Activated CD4-positive, alpha-beta T cell treated with anti-CD3 and anti-CD28 coated beads, Interleukin-2, amount 10 ng/mL, durations not matched to agents 24 days and 14 days (primary cell): ENCODE measurements at places on chromosomes 1 and 21. TPM values are rescaled to one million over a fixed set of nuclear protein-coding genes. Genes with fewer than 3 reads are reported as not detected.

DNA sequence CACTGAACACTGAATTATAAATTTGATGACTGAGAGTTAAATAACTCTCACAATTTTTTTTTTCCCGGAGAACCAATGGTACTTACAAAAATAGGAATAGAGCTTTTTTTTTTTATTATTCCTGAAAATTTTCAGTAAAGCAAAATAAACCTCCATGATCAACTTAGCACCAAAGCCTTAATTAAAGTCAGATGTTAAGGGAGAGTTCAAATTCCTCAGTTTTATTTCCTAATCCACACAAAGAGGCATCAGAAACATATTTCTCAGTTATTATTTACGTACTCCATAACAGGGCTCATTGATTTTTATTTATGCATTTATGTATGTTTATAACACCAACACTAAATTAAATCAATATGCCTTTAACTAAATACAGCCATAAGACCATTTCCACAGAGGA, 55.5 kb downstream of the PLPPR5 start:
- no peak overlapping the region for H3K4me3 ChIP-seq
- no peaks in the 10 kb centered on the region for H3K27me3 ChIP-seq
- no peaks in the 10 kb centered on the region for H3K4me1 ChIP-seq
- no peak overlapping the region for H3K27ac ChIP-seq
- no peaks in the 10 kb centered on the region for H3K36me3 ChIP-seq
- DNase-seq, result no peak

GRCh38 chr1:178091986-178092745, 1.7 kb upstream of the RASAL2 start:
- peaks cover 7% of the 10 kb centered on the region for H3K4me1 ChIP-seq
- H3K27ac ChIP-seq, result no peak overlapping the region
- peaks cover 31% of the 10 kb centered on the region for H3K27me3 ChIP-seq
- DNase-seq, result no peak

AMIGO1 gene
- 1.1 TPM in 2 replicates for total RNA-seq

DNA sequence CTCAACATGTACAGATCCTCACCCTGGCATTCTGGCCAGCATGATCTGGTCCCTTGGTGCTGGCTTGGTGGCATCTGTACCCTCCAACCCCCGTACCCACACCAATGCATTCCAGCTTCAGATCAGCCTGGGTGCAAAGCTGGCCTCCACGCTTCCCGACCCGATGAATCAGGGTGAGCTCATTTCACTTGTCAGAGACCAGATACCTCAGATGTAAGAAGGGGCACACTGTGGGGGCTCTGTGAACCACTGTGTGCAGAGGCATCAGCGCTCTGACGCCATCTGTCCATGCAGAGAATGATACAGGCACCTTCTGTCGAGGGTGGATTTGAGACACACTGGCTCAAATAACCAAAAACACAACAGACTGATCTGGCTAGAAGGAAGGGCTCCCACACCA, 76.6 kb downstream of the DMRTB1 start:
- no peaks in the 10 kb centered on the region for H3K4me1 ChIP-seq
- H3K27ac ChIP-seq, result no peak overlapping the region
- H3K36me3 ChIP-seq, result no peaks in the 10 kb centered on the region
- peaks cover 2% of the 10 kb centered on the region for H3K27me3 ChIP-seq

GRCh38 chr1:54266195-54266594, 66.2 kb downstream of the MRPL37 start:
- H3K27ac ChIP-seq, result no peak overlapping the region
- peaks cover 25% of the 10 kb centered on the region for H3K4me1 ChIP-seq
- no peak overlapping the region for H3K4me3 ChIP-seq
- H3K27me3 ChIP-seq, result no peaks in the 10 kb centered on the region

GRCh38 chr1:48955774-48956173, 179.1 kb upstream of the BEND5 start:
- no peaks in the 10 kb centered on the region for H3K4me1 ChIP-seq
- no peak overlapping the region for H3K4me3 ChIP-seq
- H3K36me3 ChIP-seq, result no peaks in the 10 kb centered on the region
- H3K27me3 ChIP-seq, result no peaks in the 10 kb centered on the region
- no peak for DNase-seq

SPRR1A gene
- not detected in 2 replicates for total RNA-seq

GRCh38 chr1:183296782-183297181, 110.7 kb downstream of the LAMC2 start:
- no peak overlapping the region for H3K27ac ChIP-seq
- DNase-seq, result no peak
- H3K4me1 ChIP-seq, result no peaks in the 10 kb centered on the region
- no peaks in the 10 kb centered on the region for H3K36me3 ChIP-seq
- peaks cover 14% of the 10 kb centered on the region for H3K27me3 ChIP-seq

KRTAP7-1 gene
- not detected in 2 replicates for total RNA-seq

- DNase-seq, result no peak
- H3K4me3 ChIP-seq, result no peak overlapping the region
- H3K27ac ChIP-seq, result no peak overlapping the region
- H3K4me1 ChIP-seq, result no peaks in the 10 kb centered on the region
- H3K27me3 ChIP-seq, result no peaks in the 10 kb centered on the region
- H3K36me3 ChIP-seq, result no peaks in the 10 kb centered on the region
These were observed 17.5 kb downstream of the PDE9A start for GRCh38 chr21:42670884-42671283.

NR1I3 gene
- total RNA-seq, result not detected in 2 replicates

DNA sequence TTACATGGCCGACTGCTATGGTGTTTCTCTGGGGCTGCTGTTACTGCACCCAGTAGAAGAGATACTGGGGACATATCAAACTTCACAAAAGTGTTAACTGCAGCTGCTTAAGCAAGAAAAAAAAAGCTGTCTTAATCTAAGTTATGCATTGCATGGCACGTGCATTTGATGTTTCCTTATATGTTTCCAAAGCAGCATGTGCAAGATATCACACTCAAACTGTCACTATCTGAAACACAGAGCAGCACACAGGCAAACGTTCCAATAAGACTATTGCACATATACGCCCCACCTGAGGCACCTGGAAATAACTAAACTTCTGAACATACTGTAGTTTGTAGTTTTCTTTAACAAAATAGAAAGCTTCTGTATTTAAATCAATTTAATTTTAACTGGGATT, 671.4 kb upstream of the ADGRL2 start:
- H3K27me3 ChIP-seq, result no peaks in the 10 kb centered on the region
- H3K36me3 ChIP-seq, result no peaks in the 10 kb centered on the region
- no peak overlapping the region for H3K27ac ChIP-seq
- no peak for DNase-seq
- no peak overlapping the region for H3K4me3 ChIP-seq

- H3K4me3 ChIP-seq, result no peak overlapping the region
- no peak overlapping the region for H3K27ac ChIP-seq
- no peaks in the 10 kb centered on the region for H3K27me3 ChIP-seq
- H3K4me1 ChIP-seq, result no peaks in the 10 kb centered on the region
These were observed 76.4 kb upstream of the SCYL3 start for GRCh38 chr1:169970114-169970513.

- peak; percentile 76 for DNase-seq
- H3K36me3 ChIP-seq, result peaks cover 52% of the 10 kb centered on the region
- H3K27me3 ChIP-seq, result no peaks in the 10 kb centered on the region
- peak overlapping the region; percentile 89 for H3K27ac ChIP-seq
- peak overlapping the region; percentile 50 for H3K4me3 ChIP-seq
These were observed 6.4 kb downstream of the IL12RB2 start for GRCh38 chr1:67313934-67314671.

- H3K27me3 ChIP-seq, result peaks cover 31% of the 10 kb centered on the region
- H3K27ac ChIP-seq, result no peak overlapping the region
- peaks cover 7% of the 10 kb centered on the region for H3K4me1 ChIP-seq
- no peaks in the 10 kb centered on the region for H3K36me3 ChIP-seq
- H3K4me3 ChIP-seq, result peak overlapping the region; percentile 76
- no peak for DNase-seq
These were observed 734 bp downstream of the CDK18 start for GRCh38 chr1:205505076-205505729.

- no peak for DNase-seq
- H3K36me3 ChIP-seq, result no peaks in the 10 kb centered on the region
- H3K4me3 ChIP-seq, result no peak overlapping the region
- H3K27ac ChIP-seq, result no peak overlapping the region
- peaks cover 2% of the 10 kb centered on the region for H3K27me3 ChIP-seq
These were observed 232.2 kb upstream of the PKN2 start for GRCh38 chr1:88451856-88452255.

DNA sequence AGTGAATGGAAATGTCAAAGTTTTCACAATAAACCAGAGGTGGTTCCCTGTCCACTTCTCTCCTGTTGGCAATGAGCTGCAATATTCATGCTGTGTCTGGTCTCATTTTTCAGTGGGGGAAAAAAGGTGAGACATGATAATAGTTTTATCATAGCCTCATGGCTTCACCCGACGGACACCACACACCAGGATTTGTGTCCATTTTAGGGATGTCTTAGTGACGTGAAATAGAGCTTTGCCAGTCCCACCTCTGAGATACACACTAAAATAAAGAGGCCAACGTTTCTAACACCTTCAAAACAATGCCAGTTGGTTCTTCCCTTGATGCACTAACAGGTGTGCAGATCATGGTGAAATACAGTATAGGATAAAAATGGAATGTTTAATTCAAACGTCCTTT, 91.5 kb upstream of the TLR5 start:
- no peak for DNase-seq
- H3K27me3 ChIP-seq, result peaks cover 3% of the 10 kb centered on the region
- H3K4me1 ChIP-seq, result peaks cover 13% of the 10 kb centered on the region
- no peak overlapping the region for H3K4me3 ChIP-seq
- no peak overlapping the region for H3K27ac ChIP-seq

DNA sequence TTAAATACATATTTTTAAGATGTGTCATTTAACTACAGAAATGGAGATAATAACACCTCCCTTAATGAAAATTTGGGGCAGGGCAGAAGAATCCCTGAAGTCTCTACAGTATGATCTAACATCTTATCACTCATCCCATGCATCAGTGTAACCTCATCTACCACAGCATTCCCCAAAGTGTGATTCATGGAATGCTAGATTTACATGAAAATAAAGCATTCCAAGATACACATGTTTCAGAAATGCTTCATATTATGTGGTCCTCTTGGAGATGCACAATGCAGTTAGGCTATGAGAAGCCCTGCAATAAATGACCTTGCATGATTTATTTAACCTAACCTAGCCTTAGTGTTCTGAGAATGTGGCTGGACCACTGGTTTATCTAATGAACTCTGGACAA, 166.9 kb upstream of the SYT6 start:
- H3K4me3 ChIP-seq, result no peak overlapping the region
- no peak for DNase-seq

- no peak overlapping the region for H3K27ac ChIP-seq
- DNase-seq, result no peak
- no peak overlapping the region for H3K4me3 ChIP-seq
These were observed 34.4 kb downstream of the CLCA4 start for GRCh38 chr1:86581231-86581630.

TTLL10 gene
- total RNA-seq, result not detected in 2 replicates

LCE2C gene
- total RNA-seq, result not detected in 2 replicates

GRCh38 chr21:44697811-44698734, 1.1 kb downstream of the KRTAP10-12 start:
- DNase-seq, result no peak
- H3K27ac ChIP-seq, result no peak overlapping the region
- H3K36me3 ChIP-seq, result no peaks in the 10 kb centered on the region
- no peaks in the 10 kb centered on the region for H3K4me1 ChIP-seq

ANKRD45 gene
- total RNA-seq, result not detected in 2 replicates

DNA sequence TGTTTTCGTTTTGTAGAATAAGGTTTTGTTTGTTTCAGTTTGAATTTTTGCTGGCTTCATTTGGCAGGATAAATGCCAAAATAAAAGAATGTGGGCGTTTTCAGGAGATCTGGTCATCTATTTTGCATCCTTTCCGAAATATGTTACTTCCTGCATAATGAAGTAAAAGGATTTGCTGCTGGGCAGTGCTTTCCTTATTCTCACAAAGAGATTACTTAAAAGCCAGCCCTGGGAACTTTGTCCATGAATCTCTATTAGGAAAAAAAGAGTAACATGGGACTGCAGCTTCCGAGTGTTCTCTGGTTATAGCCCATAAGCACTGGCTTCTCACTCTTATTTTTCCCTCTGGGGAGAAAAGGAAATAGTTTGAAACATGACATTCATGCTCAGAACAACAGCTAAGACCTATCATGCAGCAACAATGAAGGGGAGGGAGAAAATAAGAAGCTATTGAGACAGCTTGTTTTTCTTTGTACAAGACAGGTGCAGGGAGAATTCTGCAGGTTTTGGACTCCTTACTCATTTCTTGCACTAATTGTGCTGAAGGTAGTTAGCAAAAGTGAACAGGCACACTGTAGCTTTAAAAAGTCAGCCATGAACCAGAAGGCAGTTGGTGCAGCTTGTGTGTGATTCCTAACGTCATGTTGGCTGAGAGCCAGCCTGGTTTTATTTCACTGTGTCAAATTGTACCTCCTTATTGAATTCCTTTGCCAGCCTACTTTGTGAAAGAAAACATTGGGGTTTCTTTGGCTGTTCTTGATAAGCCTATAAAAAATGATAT, at the start of gene SAMD13:
Gene SAMD13 (plus strand): TSS at position 705 of the 781 bp plus-strand sequence. CDS start 1,527 bp downstream, outside the sequence.
- H3K36me3 ChIP-seq, result no peaks in the 10 kb centered on the region
- peak within 1 kb of the TSS; percentile 17 for H3K27ac ChIP-seq
- H3K27me3 ChIP-seq, result peaks cover 14% of the 10 kb centered on the region
- H3K4me1 ChIP-seq, result peaks cover 41% of the 10 kb centered on the region

PRAMEF8 gene
- total RNA-seq, result not detected in 2 replicates

- H3K36me3 ChIP-seq, result peaks cover 42% of the 10 kb centered on the region
- H3K27ac ChIP-seq, result no peak overlapping the region
- H3K4me3 ChIP-seq, result no peak overlapping the region
- no peak for DNase-seq
- H3K4me1 ChIP-seq, result peaks cover 2% of the 10 kb centered on the region
These were observed 65.2 kb downstream of the CNST start for GRCh38 chr1:246631426-246631825.

DNA sequence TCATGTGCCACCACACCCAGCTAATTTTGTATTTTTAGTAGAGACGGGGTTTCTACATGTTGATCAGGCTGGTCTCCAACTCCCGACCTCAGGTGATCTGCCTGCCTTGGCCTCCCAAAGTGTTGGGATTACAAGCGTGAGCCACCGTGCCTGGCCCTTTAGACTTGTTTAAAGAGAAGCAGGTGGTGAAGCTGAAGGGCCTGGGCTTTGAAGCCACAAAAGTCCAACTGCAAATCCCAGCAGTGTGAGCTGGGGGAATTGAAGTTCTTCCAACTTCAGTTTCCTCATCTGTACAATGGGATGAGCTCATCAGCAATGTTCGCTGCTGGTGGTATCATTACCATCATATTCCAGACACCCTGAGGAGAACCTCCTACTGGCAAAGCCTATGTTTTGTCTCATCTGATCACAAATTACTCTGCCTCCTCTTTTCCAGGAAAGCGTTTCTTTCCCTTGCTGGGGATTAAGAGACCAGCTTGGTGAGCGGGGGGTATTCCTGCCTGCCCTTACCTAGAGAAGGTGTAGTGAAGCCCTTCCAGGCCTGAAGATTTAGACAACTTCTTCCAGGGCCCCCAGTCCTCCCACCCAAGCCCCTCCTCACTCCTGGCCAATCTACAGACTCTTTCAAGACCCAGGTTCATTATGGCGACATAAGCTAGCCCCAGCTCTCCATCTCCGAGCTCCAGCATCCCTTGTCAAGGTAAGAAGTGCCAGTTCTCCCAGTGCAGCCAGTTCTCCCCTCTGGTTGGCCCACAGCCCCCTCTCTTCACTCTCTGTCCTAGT, 2.4 kb upstream of the SHISA4 start:
- no peak overlapping the region for H3K27ac ChIP-seq
- no peaks in the 10 kb centered on the region for H3K36me3 ChIP-seq
- H3K4me1 ChIP-seq, result peaks cover 4% of the 10 kb centered on the region

- no peak for DNase-seq
- H3K27me3 ChIP-seq, result peaks cover 2% of the 10 kb centered on the region
- no peaks in the 10 kb centered on the region for H3K36me3 ChIP-seq
- H3K4me3 ChIP-seq, result no peak overlapping the region
- H3K4me1 ChIP-seq, result no peaks in the 10 kb centered on the region
These were observed 16.2 kb upstream of the RNPC3 start for GRCh38 chr1:103509250-103509649.
